Activated naive CD4-positive, alpha-beta T cell (primary cell): ENCODE measurements at places on chromosomes 2 and 18.
A peak's percentile ranks its signal among the peaks of the same experiment; 100 is the strongest.

DNA sequence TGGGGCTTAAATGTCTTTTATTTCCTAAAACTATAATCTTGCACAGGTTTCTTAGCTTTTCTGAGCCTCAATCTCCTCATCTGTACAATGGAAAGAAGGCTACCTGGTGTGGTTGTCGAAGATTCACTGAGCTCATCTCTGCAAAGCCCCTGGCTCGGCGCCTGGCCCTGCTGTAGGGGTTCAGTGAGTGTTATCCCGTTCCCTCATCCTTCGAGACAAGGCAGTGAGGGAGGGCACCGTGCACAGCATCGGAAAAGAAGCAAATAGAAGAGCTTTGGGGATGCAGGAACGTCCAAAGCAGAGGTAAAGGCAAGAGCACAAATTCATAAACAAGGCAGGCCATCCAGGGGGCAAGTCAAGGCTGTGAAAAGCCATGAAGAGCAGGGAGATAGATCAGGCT, 41.2 kb upstream of the ATG16L1 start:
- no peak for DNase-seq

GRCh38 chr2:94982675-94983074, 42.8 kb upstream of the MAL start:
- no peak for DNase-seq

GRCh38 chr2:149463328-149464002, 124.1 kb downstream of the MMADHC start:
- no peak for DNase-seq

GRCh38 chr2:237987268-237987667, 20.5 kb downstream of the UBE2F start:
- no peak for DNase-seq

DNA sequence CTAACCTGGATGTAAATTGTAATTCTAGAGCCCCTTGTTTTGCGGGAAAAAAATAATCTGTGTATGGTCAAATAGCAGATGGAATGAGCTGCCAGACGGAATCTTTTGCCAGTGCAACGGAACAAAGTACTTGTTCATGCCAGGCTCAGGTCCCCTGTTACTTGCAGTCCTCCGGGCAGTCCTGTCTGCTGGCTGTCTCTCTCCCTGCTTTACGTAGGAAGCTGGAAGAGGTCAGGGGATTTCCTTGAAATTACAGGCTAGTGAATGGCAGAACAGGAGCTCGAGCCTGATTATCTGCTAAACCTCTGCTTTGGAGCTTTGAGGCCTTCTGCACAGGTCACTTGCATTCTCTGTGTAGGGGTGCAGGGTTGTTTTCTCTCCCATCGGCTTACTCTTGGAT, 54.8 kb downstream of the LRRFIP1 start:
- DNase-seq, result no peak

- DNase-seq, result no peak
Measured at GRCh38 chr2:158600155-158600802, 143.5 kb downstream of the PKP4 start.

- no peak for DNase-seq
Measured at GRCh38 chr18:56060967-56061541, 473.1 kb upstream of the TCF4 start.

DNA sequence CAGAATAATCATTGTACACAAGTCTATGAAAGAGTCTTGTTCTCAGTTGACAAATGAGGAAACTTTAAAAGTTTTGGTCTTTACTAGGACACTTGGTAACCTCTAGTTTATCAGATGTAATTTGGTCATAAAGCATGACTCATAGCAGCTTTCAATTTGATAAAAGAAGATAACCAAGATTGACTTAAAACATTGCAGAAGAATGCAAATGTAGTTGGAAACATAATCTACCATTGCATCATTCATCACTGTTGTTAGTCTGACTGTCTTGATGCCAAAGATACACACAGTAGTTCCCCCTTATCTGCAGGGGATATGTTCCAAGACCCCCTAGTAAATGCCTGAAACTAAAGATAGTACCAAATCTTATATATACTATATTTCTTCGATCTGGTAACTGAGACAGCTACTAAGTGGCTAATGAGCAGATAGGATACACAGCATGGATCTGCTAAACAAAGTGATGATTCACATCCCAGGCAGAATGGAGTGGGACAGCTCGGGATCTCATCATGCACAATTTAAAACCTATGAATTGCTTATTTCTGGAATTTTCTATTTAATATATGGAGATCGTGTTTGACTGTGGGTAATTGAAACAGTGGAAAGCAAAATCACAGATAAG, 131.4 kb upstream of the CCDC68 start:
- no peak for DNase-seq

DNA sequence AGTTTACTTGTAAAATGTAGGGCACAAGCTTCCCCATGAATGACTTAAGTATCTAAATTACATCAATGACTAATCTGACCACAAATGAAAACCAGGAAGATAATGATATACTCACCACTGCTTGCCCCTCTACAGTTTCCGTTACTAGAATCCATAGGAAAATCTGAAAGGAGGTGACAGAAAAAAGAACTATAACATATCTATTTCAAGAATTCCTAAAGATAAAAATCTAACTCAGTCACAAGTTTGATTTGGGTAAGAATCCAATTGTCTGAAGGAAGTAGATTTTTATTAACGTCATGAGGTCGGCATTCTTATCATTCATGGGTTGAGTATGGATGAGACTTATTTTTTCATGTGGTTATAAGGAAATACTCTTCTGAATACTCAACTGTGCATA, 7.8 kb downstream of the FRZB start:
- DNase-seq, result no peak

- DNase-seq, result no peak
Measured at GRCh38 chr2:108825736-108826135, 39.2 kb downstream of the CCDC138 start.

GRCh38 chr2:236574424-236575145, 5.0 kb downstream of the ACKR3 start:
- no peak for DNase-seq

DNA sequence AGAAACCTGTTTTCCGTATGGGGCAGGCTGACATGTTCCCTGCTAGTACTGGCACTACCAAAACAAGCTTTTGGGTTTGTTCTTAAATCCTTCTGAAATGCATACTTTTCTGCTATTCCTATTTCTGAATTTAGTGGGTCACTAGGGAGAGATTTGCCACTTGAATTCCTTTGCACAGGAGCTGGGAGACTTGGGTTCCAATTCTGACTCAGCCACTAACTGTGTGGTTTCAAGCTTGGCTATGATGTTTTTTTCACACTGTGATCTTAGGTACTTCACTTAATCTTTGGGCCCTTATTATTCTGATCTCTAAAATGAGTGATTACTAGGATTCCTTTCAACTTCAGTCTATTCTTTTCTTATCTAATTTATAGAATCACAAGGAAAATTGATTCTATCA, 105.5 kb downstream of the BCL11A start:
- no peak for DNase-seq

GRCh38 chr18:56984731-56985130, 162.2 kb upstream of the BOD1L2 start:
- no peak for DNase-seq

- DNase-seq, result no peak
Measured at GRCh38 chr2:69490486-69490885, 53.3 kb upstream of the NFU1 start.

- no peak for DNase-seq
Measured at GRCh38 chr18:45580127-45580526, 35.1 kb upstream of the SLC14A2 start.

- no peak for DNase-seq
Measured at GRCh38 chr2:1799174-1799573, 54.9 kb upstream of the PXDN start.

- no peak for DNase-seq
Measured at GRCh38 chr2:97735161-97735561, 21.8 kb downstream of the ZAP70 start.

GRCh38 chr18:6543330-6543908, 128.7 kb upstream of the L3MBTL4 start:
- no peak for DNase-seq

GRCh38 chr2:1550658-1551316, 137.5 kb downstream of the TPO start:
- DNase-seq, result peak; percentile 46

DNA sequence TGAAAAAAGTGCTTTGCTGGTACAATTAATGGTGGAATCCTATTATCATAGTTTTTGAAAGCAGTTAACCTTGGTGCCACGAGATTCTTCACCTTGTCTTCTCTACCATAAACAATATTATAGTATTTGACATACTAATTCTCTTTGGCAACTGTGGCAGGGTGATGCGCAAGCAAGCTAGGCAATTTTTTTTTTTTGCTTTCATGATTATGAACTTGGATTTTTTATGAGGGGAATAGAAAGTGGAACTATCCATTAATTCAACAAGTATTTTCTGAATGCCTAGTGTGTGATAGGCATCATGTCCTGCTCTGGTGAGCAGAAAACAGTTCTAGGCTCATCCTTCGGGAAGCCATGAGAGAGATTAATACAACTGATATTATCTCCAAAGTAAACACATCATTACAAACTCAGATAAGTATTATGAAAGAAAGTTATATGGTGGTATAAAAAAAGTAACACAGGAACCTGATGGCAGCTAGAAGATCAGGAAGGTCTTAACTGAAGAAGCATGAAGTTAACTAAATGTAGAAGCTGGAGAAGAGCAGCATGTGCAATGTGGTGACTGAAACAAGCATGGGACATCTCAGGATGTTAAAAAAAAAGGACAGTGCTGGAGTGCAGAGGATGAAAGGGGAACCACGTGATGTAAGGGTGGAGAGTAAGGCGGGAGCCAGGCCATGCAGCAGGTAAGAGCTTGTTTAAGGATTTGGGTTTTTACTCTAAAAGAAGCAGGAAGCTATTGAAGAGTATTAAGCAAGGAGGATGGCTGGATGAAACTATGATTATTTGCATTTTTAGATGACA, 113.7 kb downstream of the ZEB2 start:
- no peak for DNase-seq

DNA sequence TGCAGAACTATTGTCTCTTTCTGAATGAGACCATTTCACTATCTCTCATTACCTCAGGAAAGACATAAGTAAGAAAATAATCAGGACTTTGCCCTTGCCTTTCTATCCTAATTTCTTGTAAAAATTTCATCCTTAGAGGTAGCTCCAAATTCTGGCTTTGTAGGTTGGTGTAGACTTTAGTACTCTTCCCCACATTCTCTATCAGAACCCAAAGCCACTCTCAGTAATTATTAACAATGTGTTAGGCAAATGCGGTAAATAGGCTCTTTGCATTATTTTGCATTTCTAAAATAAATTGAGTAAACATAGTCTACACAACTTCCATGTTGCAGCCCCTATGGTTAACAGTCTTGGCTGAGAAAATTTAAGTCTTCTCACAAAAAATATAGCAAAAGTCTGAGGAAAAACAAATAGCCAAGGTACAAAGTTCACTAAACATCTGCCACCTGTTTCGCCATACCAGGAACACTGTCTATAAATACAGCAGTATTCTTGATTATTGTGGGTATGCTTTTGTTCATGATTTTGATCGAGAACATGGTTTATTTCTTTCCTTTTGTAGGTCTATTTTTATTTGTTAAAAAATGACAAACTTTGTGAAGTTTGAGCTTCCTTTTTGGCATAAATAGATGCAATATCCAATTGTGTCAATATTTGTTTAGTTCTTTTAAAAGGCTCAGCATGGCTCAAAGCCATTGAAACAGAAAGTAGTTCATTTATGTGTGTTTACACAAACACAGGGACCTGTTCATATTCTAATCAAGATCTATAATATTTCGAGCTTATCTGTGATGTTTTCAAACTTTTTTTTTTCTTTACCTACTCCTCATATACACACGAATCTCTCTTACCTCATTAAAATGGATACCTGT, 1061.5 kb downstream of the CNTNAP5 start:
- no peak for DNase-seq

DNA sequence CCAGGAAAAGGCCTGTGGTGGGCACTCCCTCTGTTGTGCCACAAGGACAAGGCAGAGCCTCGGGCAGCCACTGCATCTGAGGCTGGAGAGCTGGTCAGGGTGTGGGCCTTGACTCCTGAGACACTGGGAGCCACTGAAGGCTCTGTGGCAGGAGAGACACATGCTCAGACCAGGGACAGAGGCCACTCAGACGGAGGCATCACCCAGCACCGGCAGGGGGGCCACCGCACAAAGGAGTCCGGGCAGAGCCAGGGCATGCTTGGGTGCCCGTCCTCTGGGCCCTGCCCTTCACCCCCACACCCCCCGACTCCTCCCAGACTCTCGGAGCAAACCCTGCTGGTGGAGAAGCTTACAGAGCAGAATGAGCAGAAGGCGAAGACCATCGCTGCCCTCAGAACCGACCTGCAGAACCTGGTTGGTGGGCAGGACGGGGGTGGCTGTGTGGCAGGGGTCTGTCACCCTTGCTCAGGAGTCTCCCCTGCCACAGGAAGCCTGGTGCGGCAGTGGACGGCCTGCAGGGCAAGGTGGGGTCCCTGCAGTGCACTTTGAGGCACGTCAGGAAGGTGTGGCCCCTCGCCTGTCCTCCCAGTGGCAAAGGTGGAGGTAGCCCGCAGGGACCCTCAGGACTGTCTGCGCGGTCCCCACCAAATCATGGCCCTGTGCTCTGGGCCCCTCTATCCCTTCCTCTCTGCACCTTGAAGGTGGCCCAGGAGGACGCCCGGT, 26.0 kb downstream of the CROCC2 start:
- DNase-seq, result no peak

DNA sequence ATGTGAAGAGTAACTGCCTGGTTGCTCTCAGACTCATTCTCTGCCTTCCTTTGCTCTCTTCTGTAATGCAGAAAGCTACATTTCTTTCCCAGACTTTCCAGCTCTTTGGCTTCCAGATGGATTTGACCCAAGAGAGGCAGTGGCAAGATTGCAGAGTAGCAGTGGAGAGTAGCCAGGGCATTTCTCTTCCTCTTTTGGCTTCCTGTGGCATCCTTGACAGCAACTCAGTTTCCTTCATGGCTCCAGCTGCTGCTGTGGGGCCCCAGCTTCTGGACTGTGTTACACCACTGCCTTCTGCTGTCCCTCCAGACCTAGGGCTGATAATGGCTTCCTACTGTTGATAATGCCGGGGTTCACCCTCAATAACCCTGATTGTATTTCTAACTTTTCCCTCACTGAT, 469.4 kb upstream of the SPRED2 start:
- DNase-seq, result no peak

DNA sequence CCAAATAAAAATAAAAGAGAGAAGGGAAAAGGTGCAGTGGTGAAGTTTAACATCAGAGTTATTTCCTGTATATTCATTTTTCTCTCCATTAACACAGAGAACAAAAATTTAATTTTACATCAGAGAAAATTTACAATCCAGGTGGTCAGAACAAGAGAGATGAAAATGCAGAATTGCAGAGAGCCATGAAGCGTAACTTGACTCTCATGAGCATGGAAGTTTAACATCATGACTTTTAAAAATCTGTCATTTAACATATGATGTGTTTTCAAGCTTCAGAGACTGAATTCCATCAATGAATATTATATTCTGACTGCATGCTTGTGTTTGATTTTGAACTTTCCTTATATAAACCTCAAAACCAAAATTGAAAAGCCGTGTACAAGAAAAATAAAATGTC, 79.3 kb upstream of the ZNF397 start:
- no peak for DNase-seq
